ENCODE measurements at places on chromosomes 1 and 21. TPM values are rescaled to one million over a fixed set of nuclear protein-coding genes. Genes with fewer than 3 reads are reported as not detected.

SLC2A5 gene
- 7.1 TPM for total RNA-seq

C8A gene
- total RNA-seq, result not detected

CNIH3 gene
- 23.5 TPM for total RNA-seq

ATAD3B gene
- total RNA-seq, result 2.9 TPM

PALMD gene
- 10.2 TPM for total RNA-seq

SFN gene
- total RNA-seq, result not detected

CD34 gene
- total RNA-seq, result 0.59 TPM
